Stimulated activated CD4-positive, alpha-beta T cell treated with anti-CD3 and anti-CD28 coated beads, Interleukin-1b, Interleukin-23, amount 100 ng/mL, for 1 hour (primary cell): ENCODE measurements at places on chromosomes 4 and X.

DNA sequence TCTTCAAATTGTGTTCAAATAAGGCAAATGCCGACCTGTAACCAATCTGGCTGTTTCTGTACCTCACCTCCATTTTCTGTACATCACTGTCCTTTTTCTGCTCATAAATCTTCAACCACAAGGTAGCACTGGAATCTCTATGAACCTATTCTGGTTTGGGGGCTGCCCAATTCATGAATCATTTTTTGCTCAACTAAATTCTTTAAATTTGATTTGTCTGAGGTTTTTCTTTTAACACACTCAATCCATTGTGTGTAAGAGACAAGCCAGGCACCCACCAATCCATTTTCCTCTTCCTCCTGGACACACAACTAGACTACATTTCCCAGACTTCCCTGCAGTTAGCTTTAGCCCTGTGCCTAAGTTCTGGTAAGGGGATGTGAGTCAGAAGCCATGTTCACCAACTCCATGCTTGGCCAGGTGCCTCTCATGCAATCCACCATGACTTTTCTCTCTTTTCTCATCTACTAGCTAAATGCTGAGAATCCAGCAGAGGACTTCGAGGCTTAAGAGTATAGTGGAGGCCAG is 193.2 kb upstream of the KLF3 start:
- no peak for DNase-seq

- no peak for DNase-seq
Observed at GRCh38 chrX:37692918-37693317, 7.3 kb downstream of the XK start.

- DNase-seq: no peak
Observed at GRCh38 chr4:118799231-118799942, 36.5 kb downstream of the SEC24D start.

DNA sequence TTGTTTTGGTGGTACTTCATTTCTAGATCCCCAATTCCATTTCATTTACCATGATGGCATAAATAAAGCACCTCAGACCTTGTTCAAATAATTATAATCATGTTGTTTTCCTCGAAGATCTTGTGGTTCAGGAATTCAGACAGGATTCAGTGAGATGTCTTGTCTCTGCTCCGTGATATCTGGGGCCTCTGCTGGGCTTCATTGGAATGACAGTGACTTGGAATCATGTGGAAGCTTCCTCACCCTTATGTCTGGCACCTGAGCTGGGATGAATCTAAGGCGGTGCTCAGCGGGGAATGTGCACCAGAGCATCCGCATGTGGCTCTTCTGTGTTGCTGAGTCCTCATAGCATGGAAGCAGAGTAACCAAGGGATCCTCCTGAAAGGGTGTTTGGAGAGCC is 132.2 kb downstream of the VEGFC start:
- no peak for DNase-seq

DNA sequence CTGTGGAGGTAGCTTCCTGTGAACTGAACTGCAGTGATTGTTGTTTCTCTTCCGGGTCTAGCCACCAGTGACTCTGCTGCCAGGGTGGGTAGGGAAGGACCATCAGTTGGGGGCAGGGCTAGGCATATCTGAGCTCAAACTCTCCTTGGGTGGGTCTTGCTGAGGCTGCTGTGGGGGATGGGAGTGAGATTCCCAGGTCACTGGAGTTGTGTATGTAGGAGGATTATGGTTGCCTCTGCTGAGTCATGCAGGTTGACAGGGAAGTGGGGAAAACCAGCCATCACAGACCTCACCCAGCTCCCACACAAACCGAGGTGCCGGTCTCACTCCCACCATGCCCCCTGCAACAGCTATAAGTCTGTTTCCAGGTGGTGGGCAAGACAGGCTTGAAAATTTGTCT is 1937.8 kb downstream of the PCDH7 start:
- DNase-seq: no peak

- DNase-seq: no peak
Observed at GRCh38 chrX:20461576-20461975, 194.9 kb upstream of the RPS6KA3 start.

GRCh38 chrX:48531358-48531959 is 8.1 kb upstream of the TBC1D25 start:
- no peak for DNase-seq

- DNase-seq: no peak
Observed at GRCh38 chrX:129845616-129846190, 2.0 kb upstream of the ZDHHC9 start.

DNA sequence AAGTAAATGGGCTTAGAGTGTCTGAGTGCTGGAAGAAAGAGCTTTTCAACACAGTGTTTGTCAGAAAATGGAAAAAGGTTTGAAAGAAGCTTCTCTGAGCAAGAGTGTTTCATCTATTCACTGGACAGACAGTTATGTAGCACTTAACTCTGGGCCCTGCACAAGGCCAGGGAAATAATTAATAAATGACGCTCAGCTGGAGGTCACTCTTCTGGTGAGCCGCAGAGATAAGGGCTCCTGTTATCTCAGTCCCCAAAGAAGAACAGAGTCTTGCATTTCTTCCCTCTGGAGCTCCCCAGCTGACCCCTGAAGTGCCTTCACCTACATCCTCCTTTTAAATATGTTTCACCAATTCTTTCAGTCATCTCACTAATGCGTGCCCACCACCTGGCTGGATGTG is 90.4 kb downstream of the SLC16A2 start:
- no peak for DNase-seq

DNA sequence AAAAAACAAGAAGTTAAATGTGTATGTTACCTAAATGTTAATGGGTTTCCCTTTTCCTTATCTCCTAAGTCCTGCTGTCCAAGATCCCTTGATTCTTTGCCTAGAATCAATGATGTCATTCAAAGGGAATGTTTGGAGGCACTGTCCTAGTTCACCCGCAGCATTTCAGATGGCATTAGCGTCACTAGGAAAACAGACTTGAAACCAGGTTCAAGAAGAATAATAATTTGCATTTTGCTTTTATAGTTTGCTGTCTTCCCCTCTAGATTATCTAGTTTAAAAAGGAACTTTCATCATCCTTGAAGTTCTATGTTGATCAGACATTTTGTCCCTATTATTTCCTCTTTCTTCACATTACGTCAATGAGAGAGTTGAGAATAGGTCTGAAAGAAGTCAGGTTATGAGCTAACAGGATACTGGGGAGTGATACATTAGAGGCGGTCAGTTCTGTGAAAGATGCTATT is 234.1 kb upstream of the PGRMC2 start:
- DNase-seq: no peak

DNA sequence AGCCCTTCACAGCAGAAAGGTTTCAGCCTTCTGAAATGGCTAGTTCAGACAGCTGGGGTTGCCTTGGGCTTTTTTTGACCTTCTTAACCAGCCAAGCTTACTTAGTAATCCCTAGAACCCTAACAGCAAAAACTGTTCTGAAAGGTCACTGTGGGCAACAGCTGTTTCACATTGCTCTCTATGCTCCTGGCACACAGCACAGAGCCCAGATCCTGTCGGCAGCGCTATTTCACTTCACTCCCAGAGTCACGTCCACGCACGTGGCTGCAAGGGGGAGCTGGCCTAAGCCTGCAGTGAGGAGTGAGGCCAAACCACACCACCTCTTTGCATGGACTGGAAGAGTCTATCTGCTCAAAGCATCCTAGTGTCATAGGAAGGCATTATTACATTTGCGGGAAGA is 32.0 kb upstream of the STS start:
- DNase-seq: no peak
